ENCODE measurements at places on chromosomes 12 and 14.
A peak's percentile ranks its signal among the peaks of the same experiment; 100 is the strongest.

DNA sequence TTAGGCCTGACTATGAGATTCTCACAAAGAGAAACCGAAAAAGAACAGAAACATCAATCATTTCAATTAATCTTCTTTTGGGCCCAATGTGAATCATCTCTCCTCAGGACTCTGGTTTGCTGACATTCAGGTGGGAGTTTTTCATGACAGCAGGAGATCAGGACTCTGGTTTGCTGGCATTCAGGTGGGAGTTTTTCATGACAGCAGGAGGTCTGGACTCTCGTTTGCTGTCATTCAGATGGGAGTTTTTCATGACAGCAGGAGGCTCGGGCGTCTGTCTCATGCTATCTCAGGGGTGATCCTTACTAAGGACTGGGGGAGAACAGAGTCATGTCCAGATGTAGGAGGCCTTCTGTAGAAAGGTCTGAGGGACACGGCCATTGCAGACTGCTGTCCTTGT, 40.1 kb upstream of the PARP11 start:
- DNase-seq = no peak

GRCh38 chr12:31235868-31236395, 90.0 kb downstream of the SINHCAF start:
- no peak for DNase-seq

GRCh38 chr14:57871459-57872080, 5.7 kb upstream of the SLC35F4 start:
- peak; percentile 14 for DNase-seq

GRCh38 chr12:81597928-81598604, 161.1 kb downstream of the PPFIA2 start:
- DNase-seq = no peak

GRCh38 chr14:92014040-92014439, 25.8 kb downstream of the TRIP11 start:
- no peak for DNase-seq

DNA sequence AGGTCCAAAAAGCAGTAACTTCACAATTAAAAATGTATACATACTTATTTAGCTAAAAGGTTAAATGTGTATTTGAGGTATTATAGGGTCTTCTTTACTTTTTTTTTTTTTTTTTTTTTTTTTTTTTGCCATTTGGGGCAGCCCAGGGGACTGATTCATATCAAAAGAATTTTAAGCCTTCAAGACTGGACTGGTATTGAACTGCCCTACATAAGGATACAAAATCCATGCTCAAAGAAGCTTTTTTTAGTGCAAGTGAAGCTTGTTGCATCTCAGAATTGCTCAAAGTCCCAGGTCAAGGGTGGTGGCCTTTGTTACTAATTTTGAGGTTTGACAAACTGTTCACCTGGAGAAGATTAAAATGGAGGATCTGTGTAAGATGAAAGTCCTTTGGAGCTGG, 124.0 kb downstream of the APAF1 start:
- no peak for DNase-seq

- DNase-seq = no peak
These were observed 32.3 kb downstream of the BCL11B start for GRCh38 chr14:99239661-99240092.

DNA sequence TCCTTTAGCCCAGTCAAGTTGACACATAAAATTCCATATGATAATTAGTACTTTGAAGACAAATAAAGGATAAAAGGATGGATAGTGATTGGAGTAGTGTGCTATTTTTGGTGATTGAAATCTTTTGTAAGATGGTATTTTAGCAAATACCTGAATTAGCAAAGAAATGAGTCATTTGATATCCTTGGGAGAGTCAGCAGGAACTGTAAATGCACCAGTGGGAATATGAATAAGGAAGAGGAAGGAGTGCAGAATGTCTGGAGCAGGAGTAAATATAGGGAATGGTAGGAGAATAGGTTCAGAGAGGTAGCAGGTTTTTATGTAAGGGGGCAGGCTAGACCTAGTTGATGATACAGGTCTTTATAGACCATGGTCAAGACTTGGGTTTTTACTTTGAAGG, 75.0 kb downstream of the TRMT5 start:
- no peak for DNase-seq

- no peak for DNase-seq
These were observed 73.2 kb downstream of the NTF3 start for GRCh38 chr12:5505116-5505515.

GRCh38 chr14:74671789-74672188, 41.1 kb downstream of the AREL1 start:
- no peak for DNase-seq

- DNase-seq = no peak
These were observed 219.9 kb upstream of the ARID2 start for GRCh38 chr12:45509621-45510020.

DNA sequence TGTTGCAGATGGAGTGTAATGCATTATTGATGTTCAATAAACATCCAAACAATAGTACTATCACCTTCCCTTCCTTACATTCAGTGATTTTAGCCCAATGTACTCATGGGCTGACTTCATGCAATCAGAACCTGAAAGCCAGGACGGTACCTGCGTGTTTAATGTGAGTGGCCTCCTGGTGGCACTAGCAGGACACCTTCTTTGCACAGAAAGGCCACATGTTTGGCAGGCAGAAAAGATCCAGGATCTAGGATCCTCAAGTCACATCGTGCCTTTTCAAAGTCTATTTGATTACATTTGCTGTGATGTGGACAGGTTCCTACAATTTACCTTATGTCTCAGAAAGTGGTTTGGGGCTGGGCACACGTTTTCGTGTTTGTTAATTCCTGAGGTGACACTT, 82.9 kb downstream of the NEDD1 start:
- peak; percentile 1 for DNase-seq

DNA sequence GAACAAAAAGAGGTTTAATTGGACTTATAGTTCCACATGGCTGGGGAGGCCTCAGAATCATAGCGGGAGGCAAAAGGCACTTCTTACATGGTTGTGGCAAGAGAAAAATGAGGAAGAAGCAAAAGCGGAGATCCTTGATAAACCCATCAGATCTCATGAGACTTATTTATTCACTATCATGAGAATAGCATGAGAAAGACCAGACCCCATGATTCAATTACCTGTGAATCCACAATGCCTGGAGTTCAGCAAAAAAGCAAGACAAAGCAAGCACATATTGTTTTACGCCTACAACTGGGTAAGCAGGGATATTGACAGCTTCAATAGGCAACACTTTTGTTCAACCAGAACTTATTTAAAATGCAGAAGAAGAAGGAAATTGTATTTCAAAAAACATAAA, 218.2 kb downstream of the RPL10L start:
- DNase-seq = no peak

DNA sequence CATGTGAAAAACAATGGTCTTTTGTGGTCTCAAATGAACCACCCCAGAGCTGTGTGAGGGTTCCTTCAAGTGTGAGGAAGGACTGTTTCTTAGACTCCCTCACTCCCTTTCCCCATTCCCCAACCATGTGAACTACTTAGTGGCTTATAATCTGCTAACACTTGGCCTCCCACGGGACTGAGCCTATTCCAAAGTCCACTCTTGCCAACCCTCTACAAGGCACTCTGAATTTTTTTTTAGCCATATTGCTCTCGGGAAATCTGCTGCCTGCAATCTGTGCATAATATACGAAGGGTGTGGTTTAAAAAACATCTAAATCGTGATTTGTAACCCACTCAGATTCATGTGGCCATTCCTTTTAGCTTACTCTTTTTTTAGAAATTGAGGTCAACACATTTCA, 2.6 kb downstream of the SVOP start:
- DNase-seq = no peak

DNA sequence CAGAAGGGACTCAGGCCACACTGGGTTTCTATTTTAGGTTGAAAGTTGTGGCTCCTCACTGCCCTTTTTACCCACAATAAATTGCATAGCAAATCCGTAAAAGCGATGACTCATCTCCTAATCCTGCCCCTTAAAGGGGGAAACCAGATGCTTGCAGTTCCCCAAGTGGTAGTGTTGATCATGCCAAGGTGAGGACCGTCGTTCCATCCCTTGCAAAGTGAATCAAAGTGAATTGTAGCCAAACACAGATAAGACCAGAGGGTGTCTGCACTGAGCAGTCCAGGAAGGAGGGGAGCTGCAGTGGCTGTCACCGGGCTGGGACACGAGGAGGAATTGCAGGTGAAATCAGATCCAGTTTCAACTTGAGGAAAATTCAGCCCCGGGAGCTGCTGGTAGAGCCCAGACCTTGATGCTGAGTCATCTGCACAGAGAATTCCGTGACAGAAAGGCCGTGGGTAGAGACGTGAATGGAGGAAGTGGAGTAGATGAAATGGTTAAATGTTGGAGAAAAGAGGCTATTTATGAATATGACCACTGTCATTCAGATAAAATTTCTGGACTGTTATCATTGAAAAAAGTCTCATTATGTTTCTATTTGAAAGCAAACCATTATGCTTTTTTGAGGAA, 44.2 kb upstream of the MMP17 start:
- DNase-seq = peak; percentile 89

- no peak for DNase-seq
These were observed 99.9 kb upstream of the RFLNA start for GRCh38 chr12:124194893-124195566.

GRCh38 chr12:42129595-42130204, 15.0 kb downstream of the GXYLT1 start:
- DNase-seq = peak; percentile 48

GRCh38 chr14:30332374-30332773, 226.6 kb upstream of the G2E3 start:
- no peak for DNase-seq

DNA sequence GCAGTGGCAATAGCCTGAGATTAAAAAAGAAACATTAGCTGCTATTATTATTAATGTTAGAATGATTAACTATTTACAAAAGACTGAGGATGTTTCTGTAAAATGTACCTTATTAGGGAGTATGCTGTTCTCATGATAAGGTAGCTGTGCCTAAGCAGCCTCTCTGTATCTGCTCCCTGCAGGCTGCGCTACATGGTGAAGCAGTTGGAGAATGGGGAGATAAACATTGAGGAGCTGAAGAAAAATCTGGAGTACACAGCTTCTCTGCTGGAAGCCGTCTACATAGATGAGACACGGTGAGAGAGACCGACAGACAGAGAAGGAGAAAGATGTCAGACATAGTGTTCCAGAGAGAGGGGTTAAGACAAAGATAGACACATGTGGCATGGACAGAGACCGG, 17.4 kb downstream of the PDE1B start:
- DNase-seq = no peak

- no peak for DNase-seq
These were observed 131.0 kb downstream of the NCOR2 start for GRCh38 chr12:124436366-124436765.
